ENCODE measurements at places on chromosomes 13 and 19.

- no peak for DNase-seq
Observed at GRCh38 chr19:48654299-48655059, 8.5 kb upstream of the CA11 start.

DNA sequence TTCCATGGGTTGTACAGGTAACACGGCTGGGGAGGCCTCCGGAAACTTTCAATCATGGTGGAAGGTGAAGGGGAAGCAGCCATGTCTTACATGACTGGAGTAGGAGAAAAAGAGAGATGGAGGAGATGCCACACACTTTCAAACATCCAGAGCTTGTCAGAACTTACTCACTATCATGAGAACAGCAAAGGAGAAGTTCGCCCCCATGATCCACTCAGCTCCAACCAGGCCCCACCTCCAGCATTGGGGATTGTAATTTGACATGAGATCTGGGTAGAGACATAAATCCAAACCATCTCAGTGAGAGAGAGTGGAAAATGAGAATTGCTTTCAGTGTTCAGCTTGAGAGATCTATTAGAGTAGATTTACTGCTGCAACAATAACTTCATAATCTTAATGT lies 210.9 kb downstream of the NDFIP2 start:
- no peak for DNase-seq

DNA sequence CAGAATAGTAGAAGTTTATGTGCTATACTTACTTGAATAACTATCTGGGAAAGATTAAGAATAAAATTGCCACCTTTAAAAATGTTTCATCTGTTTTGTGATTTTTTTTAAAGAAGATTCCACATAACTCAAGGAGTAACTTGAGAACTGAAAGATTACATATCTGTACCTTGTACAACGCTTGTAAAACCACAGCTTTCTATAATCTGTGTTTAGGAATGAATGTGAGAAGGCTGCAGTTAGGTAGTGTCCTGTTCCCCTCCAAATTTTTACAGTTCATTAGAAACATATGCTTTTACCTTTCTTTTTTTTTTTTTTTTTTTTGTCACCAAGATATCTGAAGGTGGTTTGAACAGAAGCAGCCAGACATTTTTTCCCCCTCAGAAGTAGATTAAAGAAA lies 312.8 kb upstream of the GPC6 start:
- no peak for DNase-seq

DNA sequence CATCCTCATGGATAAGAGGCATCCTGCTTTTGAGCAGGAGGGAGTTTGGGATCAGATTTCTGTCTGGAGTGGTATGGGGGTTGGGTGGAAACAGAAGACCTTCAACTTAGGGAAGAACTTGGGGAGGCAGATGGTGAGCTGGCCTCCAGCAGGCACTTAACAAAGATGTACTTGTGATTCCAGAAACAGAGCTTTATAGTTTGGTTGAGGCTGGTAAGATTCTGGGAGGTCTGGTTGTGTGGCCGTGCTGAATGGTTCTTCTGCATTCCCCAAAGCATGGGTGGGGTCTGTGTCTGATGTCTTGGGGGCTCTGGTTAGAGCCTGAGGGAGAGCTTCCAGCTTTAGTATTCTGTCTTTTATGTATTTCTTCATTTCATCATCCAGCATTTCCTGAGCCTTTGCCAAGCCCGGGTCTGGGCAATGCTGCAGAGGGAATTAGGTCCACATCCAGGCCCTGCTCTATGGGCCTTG lies 4.8 kb downstream of the MEGF8 start:
- DNase-seq: no peak

- no peak for DNase-seq
Observed at GRCh38 chr13:102141625-102142472, 260.0 kb downstream of the FGF14 start.

- DNase-seq: no peak
Observed at GRCh38 chr13:82751206-82751605, 1131.1 kb downstream of the SLITRK1 start.

- no peak for DNase-seq
Observed at GRCh38 chr13:43246382-43246781, 223.0 kb downstream of the DNAJC15 start.

GRCh38 chr19:4088975-4089374 lies 22.3 kb upstream of the ZBTB7A start:
- no peak for DNase-seq

- no peak for DNase-seq
Observed at GRCh38 chr13:21925720-21926119, 254.8 kb downstream of the FGF9 start.

GRCh38 chr19:10568062-10568825 lies 535 bp downstream of the CDKN2D start:
- DNase-seq: no peak

- DNase-seq: no peak
Observed at GRCh38 chr19:31253526-31254179, 95.6 kb downstream of the TSHZ3 start.

DNA sequence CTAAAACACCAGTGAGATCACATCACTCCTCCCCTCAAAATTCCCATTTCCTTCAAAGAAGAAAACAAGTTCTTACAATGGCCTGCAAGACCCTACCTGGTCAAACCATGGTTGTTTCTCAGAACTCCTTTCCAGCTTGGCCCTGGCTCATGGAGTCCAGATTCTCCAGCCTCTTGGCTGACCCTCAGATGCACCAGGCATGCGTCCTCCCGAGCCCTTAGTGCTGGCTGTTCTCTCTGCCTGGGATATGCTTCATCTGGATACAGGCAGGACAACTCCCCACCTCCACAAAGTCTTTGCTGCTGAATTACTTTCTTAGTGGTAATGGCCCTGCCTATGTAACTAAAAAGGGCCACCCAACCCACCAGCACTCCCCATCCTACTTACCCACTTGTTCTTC lies 94.3 kb downstream of the MBNL2 start:
- DNase-seq: no peak

DNA sequence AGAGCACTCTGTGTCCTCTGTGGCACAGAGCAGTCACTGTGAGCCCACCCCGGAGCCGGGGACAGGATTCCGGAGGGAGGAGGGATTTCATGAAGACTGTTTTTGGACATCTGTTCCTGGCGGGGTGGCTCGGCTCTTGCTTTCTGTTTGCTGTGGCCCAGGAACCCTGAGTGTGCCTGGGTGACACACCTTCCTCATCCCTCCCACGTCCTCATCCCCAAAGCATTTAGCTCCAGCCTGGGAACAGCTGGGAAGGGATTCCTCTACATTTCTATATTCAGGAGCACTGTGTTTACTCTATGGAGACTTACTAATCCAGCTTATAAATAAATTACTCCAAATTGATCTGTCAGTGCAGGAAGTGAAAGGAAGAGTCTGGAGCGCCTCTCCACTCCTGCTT lies 97.8 kb upstream of the UBL3 start:
- no peak for DNase-seq

- DNase-seq: no peak
Observed at GRCh38 chr13:77310579-77311279, 16.2 kb downstream of the MYCBP2 start.

- no peak for DNase-seq
Observed at GRCh38 chr19:48635966-48636858, 967 bp downstream of the DBP start.

DNA sequence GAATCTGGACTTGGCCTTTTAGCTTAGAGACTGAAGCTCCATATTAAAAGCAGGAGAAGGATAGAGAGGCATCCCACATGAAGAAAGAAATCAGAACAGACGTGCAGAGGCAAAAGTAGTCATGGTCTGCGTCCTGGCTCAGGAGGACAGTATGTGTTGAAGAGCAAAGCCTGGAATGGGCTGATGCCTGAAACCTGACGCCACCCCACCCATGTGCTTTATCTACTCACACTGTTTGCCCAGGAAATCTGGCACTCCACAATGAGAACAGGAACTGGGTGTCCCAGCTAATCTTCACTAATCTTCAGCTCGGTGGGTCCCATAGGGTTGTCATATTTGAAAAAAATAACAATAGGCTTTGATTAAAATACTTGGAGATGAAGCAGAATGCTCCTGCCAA lies 549.0 kb upstream of the GPC6 start:
- no peak for DNase-seq

- DNase-seq: no peak
Observed at GRCh38 chr13:84662491-84662890, 780.2 kb upstream of the SLITRK1 start.

DNA sequence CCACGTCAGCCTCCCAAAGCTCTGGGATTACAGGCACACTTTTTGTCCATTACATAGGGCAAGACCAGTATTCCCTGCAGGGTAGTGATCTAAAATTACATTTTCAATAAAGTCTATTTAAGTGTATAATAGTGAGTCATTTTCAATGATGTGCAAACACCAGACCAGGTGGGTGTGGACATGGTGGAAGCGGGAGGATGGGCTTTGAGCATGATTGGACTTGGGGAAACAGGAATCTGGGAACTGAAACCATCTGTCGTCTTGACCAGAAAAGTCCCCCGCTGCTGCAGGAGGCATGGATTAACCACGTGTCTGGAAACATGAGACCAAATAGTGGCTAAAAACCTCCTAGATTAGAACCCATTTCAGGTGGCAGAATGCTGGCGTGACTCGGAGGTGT lies 4.9 kb downstream of the FXYD3 start:
- no peak for DNase-seq

DNA sequence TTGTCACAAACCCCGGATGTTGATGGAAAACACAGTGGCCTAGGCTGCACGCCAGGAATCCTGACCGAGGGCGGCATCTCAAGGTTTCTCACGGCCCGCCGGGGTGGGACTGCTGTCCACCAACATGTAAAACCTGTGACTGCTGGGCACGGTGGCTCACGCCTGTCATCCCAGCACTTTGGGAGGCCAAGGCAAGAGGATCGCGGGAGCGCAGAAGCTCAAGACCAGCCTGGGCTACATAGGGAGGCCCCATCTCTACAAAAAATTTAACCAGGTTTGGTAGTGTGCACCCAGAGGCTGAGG lies 11.2 kb downstream of the PLIN4 start:
- DNase-seq: no peak

DNA sequence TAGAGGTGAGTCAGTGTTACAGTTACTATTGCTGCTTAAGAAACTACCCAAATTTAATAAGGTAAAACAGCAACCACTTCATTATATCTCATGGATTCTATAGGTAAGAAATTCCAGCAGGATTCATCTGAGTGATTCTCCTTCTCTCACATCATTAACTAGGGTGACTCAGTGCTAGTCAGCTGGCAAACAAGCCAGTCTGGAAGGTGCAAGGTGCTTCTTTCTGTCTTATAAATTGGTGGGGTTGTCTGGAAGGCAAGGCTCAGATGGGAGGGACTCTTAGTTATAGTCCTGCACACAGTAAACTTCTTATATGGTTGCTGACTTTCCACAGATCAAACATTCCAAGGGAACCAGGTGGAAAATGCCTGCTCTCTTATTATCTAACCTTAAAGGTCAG lies 484.5 kb downstream of the GPC5 start:
- DNase-seq: no peak

GRCh38 chr19:27779954-27780353 lies 1433.0 kb downstream of the UQCRFS1 start:
- DNase-seq: no peak

- DNase-seq: no peak
Observed at GRCh38 chr13:21435231-21435630, 23.9 kb downstream of the ZDHHC20 start.

DNA sequence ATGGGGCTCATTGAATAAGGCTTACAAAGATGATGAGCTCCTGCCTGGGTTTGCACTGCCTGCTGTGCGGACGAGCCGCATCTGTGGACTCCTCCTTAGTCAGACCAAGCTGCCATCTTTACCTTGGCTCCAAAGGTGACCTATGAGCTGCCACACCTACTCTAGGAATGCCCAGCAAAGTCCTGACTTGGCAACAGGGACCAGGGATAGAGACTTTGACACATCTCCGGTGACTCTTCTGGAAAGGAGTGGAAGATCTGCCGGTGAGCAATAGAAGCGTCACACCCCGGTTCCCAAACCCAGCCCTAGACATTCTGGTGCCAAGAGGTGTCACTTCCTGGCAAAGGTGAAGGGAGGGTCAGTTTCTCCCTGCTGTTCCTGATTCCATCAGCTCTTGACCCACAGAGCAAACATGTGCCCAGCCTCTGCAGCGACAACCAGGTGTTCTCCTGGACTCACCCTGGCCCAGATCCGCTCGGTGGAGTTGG lies 50.2 kb upstream of the GTF3A start:
- no peak for DNase-seq

DNA sequence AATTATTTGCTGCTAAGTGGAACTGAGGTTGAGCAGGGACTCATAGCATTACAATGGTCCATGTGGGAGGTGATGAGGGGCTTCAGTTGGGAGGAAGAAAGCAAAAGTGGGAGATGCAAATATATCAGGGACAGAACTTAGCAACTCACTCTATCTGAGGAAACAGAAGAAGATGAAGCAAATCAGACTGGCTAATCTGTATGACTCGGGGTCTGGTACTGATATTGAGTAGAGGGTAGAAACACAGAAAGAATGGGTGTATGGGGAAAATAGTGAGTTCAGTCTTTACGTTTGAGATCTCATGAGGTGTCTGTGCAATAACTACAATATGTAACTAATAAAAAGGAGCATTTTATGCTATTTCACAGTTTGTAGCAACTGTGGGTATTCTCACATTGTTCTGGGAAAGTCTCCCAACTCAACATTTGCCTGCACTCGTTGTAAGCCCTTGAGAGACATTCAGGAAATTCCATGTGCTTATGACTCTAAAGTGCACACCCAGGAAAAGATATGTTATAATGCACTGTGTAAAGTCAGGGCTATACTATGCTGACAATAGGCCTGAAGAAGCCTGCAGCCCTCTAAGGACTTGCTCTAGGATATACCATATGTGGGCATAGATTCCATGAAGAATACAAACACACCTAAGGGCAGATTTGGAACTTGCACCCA lies 183.5 kb downstream of the SPRY2 start:
- DNase-seq: no peak

DNA sequence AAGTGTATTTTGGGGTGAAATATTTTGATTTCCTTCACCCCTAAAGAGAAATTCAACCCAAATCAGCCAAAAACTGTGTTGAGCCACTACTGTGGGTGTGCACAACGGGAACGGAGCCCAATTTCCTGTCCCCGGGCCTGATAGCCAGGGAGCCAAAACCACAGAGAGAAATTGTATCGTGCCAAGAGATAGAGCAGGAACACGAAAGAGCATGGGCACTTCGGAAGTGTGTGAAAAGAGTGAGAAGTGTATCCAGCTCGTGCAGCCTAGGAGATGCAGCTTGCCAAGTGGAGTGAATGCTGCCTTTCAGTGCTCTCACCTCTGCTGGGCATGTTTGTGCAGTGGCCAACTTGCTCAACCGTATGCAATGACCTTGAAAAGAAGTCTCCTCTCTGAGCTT lies 19.4 kb upstream of the PLEKHF1 start:
- no peak for DNase-seq

- DNase-seq: no peak
Observed at GRCh38 chr13:49604570-49604969, 19.2 kb upstream of the RCBTB1 start.

DNA sequence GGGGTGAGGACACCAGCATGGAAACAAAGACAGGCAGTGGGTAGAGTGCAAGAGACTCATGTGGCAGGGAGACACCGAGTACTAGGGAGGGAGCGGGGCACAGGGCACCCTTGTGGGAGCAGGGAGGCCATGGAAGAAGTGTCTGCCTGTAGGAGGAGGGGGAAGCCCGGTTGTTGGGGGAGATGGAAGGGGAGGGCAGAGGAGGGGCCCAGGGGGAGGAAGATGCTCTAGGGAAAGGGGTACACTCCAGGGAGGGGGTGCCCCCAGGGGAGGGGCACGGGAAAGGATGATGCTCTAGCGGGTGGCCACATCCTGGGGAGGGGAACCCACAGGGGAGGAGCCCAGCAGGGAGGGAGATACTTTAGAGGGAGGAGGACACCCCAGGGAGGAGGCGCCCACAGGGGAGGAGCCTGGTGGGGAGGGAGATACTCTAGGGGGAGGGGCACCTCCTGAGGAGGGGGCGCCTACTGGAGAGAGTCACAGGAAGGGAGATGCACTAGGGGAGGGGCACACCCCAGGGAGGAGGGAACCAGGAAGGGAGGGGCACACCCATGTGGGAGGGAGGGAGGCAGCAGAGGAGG lies 24.9 kb downstream of the CPAMD8 start:
- DNase-seq: no peak

Data from cortex of kidney (tissue), 1 donor.